ENCODE measurements at places on chromosomes 13 and 19. TPM values are rescaled to one million over a fixed set of nuclear protein-coding genes. Genes with fewer than 3 reads are reported as not detected.
A peak's percentile ranks its signal among the peaks of the same experiment; 100 is the strongest.

DNA sequence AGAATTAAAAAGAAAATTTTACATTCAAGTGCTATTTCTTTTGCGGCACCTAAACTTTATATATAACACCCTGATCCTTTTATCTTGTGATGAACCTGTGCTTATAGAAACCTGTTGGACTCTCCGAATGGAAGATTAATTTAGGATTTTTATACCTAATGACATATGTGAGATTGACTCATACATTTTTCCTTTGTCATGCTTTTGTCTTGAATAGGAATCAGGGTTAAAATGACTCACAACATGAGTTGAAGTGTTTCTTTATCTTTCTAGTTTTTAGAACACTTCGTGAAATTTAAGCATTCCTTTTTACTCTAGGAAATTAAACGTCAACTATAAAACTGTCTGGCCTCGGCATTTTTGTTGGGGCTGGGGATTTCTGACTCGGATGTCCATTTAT lies 378.9 kb downstream of the PCDH20 start:
- no peak for DNase-seq

The KANK3 gene
- total RNA-seq: 10.2 TPM

The ZNF254 gene
- 2.2 TPM for total RNA-seq

DNA sequence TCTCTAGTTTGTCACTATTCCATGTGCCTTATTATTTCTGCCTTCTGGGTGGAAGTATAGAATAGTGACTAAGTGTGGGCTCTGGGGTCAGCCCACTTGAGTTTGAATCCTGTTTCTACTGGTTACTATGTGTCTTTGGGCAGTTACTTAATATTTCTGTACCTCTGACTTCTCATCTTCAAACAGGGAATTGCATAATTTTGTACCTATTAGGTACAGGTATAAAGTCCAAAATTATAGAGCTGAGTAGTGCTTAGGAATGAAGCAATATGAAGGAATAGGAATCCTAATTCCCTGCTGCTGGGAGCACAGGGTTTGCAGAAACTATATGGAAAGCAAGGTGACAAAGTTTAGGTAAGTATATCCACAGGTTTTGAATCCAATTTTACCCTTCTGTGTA lies 564.5 kb downstream of the GPC5 start:
- no peak for DNase-seq

DNA sequence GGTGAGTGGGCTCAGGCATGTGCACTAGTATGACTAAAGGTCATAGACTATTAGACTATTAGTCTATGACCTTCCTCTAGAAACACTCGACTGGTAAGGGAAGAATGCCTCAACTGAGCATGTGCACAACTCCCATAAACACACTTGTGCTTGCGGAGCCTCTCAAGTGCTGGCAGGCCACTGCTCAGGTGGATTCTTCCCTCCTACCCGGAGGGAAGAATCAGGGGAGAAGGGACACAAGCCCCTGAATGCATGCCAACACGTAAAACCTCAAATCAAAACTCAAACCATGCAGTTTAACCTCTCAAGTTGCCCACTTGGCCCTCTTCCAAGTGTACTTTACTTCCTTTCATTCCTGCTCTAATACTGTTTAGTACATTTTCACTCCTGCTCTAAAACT lies 287.6 kb upstream of the SGCG start:
- DNase-seq: no peak

The PODNL1 gene
- 0.18 TPM for total RNA-seq

The ZNF729 gene
- total RNA-seq: not detected

DNA sequence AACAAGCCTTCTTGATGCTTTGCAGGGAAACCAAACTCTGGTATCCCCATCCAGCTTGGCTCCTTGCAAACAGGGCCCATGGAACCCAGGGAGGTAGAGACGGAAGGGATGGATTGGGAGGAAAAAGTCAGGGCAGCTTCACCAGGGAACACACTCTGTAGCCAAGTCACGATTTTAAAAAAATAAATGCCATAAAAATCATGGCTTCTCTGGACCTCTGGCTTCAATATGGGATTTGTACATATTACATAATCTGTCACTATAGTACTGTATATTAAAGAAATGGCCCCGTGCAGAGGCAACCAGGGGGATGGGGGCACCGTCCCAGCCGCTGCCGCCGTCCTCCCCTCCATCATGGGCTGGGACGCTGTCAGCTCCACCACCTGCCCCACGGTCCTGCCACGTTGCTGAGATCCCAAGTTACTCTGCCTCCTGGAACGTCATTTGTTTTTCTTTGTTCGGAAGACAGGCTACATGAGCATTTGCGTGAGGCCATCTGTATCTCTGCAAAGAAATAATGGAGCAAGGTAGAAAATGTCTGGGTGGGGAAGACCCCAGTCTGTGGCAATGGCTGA lies 313.3 kb downstream of the ZNF536 start:
- no peak for DNase-seq

The KCNRG gene
- total RNA-seq: 0.60 TPM

- no peak for DNase-seq
Measured at GRCh38 chr13:91247768-91248167, 99.7 kb upstream of the MIR17HG start.

DNA sequence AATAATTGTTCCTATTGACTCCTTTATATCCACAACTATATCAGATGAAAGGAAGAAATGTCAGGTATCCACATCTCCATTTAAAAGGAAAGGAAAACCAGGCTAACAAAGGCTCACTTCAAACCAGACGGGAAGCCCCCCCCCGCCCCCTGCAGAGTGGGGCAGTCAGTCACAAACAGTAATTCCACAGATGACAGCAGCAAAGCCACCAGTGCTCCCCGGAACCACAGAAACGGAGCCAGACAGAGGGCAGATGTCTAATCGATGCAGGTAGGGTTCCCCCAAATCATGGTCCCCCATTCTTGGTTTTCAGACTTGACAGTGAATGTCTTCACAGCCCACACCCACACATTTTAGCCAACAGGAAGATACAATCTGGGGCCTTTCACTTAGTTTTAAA lies 100.8 kb downstream of the STK24 start:
- DNase-seq: no peak

DNA sequence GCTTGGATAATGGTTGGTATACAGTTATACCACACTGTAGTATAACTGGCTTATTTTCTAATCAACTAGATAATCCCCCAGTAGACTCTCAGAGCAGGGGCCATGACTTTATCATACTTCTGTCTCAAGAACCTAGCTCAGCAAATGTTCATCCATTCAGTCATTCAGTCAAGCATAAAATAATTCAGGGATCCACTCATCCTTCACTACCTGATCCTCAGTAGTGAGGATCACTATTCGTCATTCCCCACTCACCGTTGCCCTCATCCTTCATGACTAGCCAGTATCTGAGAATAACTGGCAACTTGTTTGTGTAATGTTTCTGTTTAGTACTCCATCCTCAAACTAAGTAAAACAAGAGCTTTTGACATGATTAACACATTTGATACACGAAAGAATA lies 77.6 kb downstream of the TSC22D1 start:
- DNase-seq: no peak

The KLK15 gene
- not detected for total RNA-seq

GRCh38 chr19:47489072-47489914 lies 5.3 kb upstream of the KPTN start:
- DNase-seq: peak; percentile 34

The CABP5 gene
- total RNA-seq: not detected

DNA sequence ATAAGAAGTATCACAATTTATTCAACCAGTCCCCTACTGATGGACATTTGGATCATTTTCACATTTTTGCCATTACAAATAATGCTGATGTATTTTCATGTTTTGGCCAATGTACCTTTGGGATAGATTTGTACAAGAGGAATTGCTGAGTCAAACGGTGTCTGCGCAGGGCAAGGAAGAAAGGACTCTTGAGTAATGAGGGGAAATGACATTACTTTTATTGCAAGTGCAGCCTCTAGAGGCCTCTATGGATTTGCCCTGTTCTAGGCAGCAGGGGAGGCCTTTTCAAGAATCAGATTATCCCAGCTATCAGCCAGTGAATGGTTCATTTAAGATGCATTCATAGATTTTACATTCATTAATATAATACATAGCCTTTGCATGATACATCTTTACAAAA lies 32.9 kb upstream of the GTF3A start:
- no peak for DNase-seq
